ENCODE measurements at places on chromosomes 13 and 19.

GRCh38 chr13:20814224-20814910 lies 40.6 kb upstream of the EEF1AKMT1 start:
- no peak for DNase-seq

- no peak for DNase-seq
These were observed 40.8 kb upstream of the GPR183 start for GRCh38 chr13:99347911-99348451.

GRCh38 chr19:28504139-28504538 lies 708.8 kb downstream of the UQCRFS1 start:
- no peak for DNase-seq

DNA sequence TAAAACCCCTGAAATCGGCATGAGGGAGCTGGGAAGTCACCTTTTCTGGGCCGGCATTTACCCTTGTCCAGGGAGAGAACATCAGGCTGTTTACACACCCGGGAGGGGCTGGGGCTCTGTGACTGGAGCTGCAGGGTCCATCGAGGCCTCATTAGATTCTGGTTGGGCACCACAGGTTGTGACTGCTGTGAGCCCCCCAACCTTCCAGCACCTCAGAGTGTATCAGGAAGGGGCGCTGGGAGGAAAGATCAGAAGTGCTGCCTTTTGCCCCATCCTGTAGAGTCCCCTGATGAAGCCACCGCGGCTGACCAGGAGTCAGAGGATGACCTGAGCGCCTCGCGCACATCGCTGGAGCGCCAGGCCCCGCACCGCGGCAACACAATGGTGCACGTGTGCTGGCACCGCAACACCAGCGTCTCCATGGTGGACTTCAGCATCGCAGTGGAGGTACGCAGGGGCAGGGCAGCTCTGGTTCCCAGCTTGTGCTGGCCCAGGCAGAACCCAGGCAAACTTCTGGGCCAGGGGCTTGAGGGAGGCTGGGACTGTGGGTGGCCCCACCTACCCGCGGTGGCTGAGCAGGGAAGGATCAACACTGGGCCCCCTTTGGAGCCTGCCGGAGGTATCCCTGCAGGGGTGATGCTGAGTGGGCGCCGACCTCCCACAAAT lies 136.4 kb downstream of the STK24 start:
- DNase-seq, result no peak

GRCh38 chr19:42361545-42361910 lies 28.6 kb downstream of the CNFN start:
- DNase-seq, result no peak

DNA sequence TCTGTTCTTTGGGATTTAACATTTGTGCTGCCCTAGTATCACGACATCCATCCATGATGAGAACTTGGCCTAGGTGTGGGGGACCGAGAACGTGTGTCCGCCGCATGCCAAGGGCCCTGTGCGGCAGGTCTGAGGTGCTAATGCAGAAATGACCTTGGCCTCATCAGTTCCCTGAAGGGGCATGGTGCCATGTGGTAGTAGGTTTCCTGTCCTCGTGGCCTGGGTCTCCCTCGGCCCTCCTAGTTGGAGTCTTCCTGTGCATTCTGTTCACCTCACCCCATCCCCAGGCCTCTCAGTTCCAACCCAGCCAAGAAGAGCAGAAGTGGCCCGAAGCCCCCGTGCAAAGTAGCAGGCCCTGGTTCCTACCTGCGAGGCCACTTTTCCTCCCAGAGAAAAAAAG lies 59.8 kb downstream of the GGACT start:
- no peak for DNase-seq

- DNase-seq, result no peak
These were observed 7.3 kb downstream of the TNNT1 start for GRCh38 chr19:55141696-55142095.

GRCh38 chr19:5503598-5503997 lies 48.4 kb downstream of the ZNRF4 start:
- DNase-seq, result no peak

GRCh38 chr19:3954107-3954506 lies 16.8 kb downstream of the DAPK3 start:
- no peak for DNase-seq

GRCh38 chr13:97848886-97849285 lies 104.6 kb upstream of the IPO5 start:
- DNase-seq, result no peak

DNA sequence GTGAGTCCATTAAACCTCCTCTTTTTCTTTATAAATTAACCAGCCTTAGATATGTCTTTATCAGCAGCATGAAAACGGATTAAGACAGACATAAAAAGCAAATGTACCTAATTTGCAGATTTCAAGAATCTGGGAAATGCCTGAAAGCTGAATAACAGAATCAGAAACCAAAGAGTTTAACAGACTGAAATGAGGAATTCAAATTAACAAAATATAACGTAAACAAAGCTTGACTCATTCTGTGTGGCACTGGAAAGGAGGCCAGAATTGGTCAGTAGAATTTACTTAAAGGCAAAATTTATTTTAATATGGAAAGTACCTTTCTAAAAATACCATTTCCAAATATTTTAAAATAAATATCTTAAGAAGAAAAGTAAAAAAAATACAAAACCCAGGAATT lies 540.6 kb upstream of the HTR2A start:
- no peak for DNase-seq

DNA sequence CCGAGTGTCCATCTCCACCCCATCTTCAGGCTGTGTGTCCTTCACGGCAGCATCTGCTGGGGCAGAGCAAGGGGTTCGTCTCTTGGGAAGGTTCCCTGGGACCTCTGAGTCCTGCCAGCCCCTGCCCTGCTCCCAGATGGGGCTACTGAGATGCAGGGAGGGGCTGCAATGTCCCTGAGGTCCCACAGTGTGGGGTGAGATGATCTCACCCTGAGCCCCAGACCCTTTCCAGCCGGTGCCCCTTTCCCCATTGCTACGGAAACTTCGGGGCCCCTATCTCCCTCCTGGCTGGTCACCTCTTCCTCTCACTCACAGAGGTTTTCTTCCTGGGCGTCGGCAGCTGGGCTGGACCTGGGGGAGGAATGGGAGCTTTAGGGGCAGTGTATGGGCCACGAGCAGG lies 5.0 kb downstream of the LILRB2 start:
- DNase-seq, result no peak

GRCh38 chr13:93304134-93304533 lies 77.5 kb downstream of the GPC6 start:
- no peak for DNase-seq

- no peak for DNase-seq
These were observed 39.9 kb downstream of the MBNL2 start for GRCh38 chr13:97262058-97262457.

DNA sequence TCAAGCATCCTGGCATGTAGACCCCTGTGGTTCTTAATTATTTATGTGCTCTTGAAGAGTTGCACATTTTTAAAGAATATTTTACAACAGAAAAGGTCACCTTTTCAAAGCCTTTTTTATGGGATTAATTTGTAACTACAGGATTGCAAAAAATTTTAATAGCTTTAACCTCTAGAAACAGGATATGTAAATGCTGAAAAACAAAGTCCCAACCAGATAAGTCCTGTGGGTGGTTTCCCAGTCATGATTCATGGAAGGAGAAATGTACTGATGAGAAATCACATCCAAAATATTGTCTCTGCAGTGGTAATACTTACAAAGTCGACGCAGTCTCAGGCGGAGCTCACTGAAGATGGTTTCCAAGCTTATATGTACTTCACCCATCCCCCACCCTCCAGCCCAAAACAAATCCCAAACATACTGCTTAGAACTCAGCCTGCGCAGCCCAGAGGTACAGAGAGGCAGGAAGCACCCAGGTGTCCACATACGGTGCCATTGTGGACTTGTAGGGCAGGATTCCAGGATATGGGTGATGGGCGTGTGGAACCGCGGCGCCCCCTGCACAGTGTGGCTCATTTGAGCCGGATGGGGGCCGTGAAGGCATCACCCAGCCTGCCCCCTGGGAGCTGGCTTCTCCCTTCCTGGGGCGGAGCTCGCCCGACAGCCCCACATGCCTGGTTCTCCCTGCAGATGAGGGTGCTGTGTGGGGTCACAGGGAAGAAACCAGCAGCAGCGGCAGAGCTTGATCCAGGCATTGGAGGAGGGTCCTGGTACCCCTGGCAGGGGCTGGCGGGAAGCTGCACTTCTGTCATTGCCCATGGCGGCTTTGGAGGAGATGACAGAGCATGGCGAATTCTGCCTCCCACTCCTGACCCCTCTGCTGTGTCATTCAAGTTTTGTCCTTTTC lies 101.2 kb downstream of the ATP11A start:
- DNase-seq, result no peak

- no peak for DNase-seq
These were observed 9.1 kb downstream of the TMEM150B start for GRCh38 chr19:55315956-55316525.

DNA sequence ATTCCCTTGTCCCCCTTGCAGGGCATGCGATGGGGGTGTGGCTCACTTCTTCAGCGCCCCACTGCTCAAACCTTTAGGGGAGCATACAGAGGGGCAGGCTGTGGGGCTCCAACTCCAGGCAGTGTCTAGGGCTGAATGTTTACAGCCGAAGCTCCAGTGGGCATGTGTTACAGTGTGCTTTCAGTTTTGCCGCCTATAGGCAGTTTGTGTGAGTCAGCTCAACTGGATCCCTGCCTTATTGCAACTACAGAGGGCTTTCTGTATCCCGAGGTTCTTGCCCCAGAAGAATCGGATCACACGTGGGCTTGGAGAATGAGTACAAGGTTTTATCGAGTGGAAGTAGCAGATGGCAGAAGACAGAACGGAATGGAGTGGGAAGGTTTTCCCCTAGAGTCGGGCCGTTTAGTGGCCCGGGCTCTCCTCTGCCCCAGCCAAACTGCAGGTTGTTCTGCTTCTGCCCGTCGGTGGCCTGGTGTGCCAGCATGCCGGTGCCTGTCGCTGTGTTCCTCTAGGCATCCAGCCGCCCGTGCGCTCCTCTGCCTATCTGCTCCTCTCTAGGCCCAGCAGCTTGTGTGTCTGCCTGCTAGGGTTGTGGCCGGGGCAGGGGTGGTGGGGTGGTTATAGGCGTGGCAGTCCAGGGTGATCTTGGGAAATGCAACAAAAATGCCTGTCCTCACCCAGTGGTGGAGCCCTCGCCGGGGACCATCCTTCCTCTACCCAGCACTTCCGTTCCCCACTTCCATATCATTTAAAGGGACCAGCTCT lies 435.9 kb upstream of the SGCG start:
- no peak for DNase-seq

DNA sequence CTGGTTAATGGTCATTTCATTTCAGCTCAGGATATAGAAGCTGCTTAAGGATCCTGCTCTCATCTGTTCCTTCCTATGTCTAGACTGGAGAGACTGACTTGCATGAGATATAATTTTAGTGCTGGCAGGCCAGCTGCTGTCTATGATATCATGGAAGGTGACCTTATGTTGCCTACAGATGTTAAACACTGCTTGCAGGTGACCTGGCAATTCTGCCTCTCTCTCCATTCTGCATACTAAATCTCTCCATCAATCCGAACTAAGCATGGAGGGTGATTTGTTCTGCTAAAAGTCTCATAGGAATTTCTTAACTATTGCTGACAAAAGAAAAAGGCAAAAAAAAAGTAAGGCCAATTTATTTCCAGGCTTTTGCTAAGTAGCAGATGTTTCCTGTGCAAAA lies 81.0 kb downstream of the CCNA1 start:
- DNase-seq, result no peak
